Astrocyte (in vitro differentiated cells and primary cell): ENCODE measurements at places on chromosomes 4 and X. TPM values are rescaled to one million over a fixed set of nuclear protein-coding genes. Genes with fewer than 3 reads are reported as not detected.

- H3K27me3 ChIP-seq, result no peaks in the 10 kb centered on the region
- no peak for DNase-seq
- no peak overlapping the region for H3K4me3 ChIP-seq
Measured at GRCh38 chrX:56788229-56788628, 59.2 kb downstream of the NBDY start.

- DNase-seq, result no peak
- no peak overlapping the region for H3K27ac ChIP-seq
- no peaks in the 10 kb centered on the region for H3K4me1 ChIP-seq
- no peaks in the 10 kb centered on the region for H3K27me3 ChIP-seq
Measured at GRCh38 chrX:41705042-41705441, 16.3 kb downstream of the GPR34 start.

DNA sequence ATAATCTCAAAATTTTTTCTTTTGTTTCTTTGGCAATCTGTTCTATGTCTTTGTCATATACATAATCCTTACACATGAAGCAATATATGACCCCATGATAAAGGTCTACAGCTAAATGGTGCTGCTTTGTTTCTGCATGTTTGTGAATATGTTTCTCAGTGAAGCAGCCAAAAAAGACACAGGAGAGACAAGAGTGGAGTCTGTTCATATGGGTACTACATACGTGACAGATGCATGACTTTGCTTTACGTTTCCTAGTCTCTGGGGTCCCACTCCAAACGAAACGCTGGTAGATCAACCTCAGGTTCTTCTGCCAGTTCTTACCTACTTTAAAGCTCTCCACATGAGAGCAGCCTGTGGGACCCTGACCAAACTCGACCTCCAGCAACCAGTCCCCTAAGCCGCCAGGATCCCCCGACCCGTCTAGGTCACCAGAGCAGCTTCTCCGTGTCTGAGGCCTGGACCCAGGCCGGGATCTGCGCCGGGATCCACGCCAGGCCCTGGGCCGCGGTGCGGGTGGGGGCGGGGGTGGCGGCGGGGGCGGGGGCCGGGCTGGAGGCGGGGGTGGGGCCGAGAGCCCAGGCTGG is 1.5 kb downstream of the USP51 start:
- no peaks in the 10 kb centered on the region for H3K27me3 ChIP-seq
- DNase-seq, result no peak

DNA sequence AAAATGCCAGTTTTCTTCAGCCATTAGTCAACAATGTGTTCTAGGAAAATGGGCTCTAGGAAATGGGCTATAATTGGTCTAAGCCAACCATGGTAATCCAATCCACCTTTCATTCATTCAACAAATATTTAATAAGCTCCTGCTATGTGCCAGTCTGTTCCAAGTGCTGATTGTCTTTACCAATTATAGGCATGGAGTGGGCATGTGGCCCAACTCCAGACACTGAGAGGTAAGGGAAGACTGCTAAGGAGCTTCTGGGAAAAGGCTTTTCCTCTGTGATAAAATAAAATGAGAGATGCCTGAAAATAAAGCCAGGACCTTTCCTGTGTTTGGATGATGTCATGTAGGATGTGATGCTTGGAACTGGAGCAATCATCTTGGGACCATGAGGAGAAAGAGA is 43.3 kb downstream of the HOPX start:
- H3K27me3 ChIP-seq, result no peaks in the 10 kb centered on the region
- DNase-seq, result no peak
- H3K27ac ChIP-seq, result no peak overlapping the region

GRCh38 chrX:85620466-85620865 is 241.0 kb upstream of the POF1B start:
- H3K27me3 ChIP-seq, result no peaks in the 10 kb centered on the region
- no peak overlapping the region for H3K27ac ChIP-seq
- DNase-seq, result no peak

- H3K36me3 ChIP-seq, result peaks cover 10% of the 10 kb centered on the region
- H3K27ac ChIP-seq, result no peak overlapping the region
- no peaks in the 10 kb centered on the region for H3K27me3 ChIP-seq
- no peak for DNase-seq
Measured at GRCh38 chrX:65723706-65724105, 56.3 kb downstream of the MSN start.

GRCh38 chr4:87738483-87738882 is 60.9 kb upstream of the IBSP start:
- H3K27me3 ChIP-seq, result no peaks in the 10 kb centered on the region
- H3K4me1 ChIP-seq, result no peaks in the 10 kb centered on the region
- H3K4me3 ChIP-seq, result no peak overlapping the region
- no peaks in the 10 kb centered on the region for H3K36me3 ChIP-seq
- H3K27ac ChIP-seq, result no peak overlapping the region
- no peak for DNase-seq

DNA sequence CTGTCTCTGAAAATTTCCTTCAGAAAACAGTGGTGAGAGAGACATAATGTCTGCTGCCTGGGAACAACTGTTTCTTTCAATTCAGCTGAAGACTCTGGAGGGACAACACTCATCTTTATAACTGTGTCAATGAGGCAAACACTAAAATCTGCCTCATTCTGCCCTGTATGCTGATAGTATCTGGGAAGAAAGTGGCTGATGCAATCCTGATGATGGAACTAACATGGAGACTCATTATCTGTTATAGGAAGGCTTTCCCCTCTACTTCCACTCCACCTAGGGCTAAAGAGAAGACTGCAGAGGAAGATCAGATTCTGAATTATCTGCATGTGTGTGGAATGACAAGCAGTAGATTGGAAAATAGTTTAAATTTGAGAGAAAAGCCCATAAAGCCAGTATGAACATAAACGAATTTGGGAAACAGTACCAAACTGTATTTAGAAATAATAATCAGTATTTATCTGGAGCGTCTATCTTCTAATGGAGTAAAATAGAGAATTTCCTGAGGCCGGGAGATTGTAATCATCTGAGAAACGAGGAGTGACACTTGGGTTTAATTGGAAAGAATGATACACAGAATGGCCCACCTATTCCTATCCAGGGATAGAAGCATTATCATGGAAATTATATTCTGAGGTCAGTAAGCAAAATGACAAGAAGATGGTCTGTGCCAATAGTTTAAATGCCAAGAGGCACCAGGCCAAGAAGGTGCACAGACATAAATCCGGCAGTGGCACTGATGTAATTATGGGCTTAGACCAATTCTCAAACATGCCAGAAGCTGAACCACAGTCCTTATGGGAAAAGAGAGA is 85.4 kb downstream of the SHISA3 start:
- no peak overlapping the region for H3K27ac ChIP-seq
- no peaks in the 10 kb centered on the region for H3K27me3 ChIP-seq
- H3K4me3 ChIP-seq, result no peak overlapping the region
- DNase-seq, result no peak

- no peaks in the 10 kb centered on the region for H3K4me1 ChIP-seq
- H3K36me3 ChIP-seq, result no peaks in the 10 kb centered on the region
- no peak overlapping the region for H3K27ac ChIP-seq
- H3K27me3 ChIP-seq, result no peaks in the 10 kb centered on the region
- DNase-seq, result no peak
Measured at GRCh38 chr4:3520276-3520675, 11.9 kb downstream of the LRPAP1 start.

The GEMIN8 gene
- total RNA-seq, result 9.5 and 10.5 TPM in 2 replicates

The STEEP1 gene
- 19.2 and 22.1 TPM in 2 replicates for total RNA-seq

The TSC22D3 gene
- total RNA-seq, result 30.7 and 35.4 TPM in 2 replicates

The PSAPL1 gene
- not detected in 2 replicates for total RNA-seq

The IKBKG gene
- 21.4 and 22.3 TPM in 2 replicates for total RNA-seq

The PDK3 gene
- 4.6 and 6.6 TPM in 2 replicates for total RNA-seq

The ETDA gene
- not detected in 2 replicates for total RNA-seq

The FGG gene
- not detected in 2 replicates for total RNA-seq
